ENCODE measurements at places on chromosomes 7 and 10. TPM values are rescaled to one million over a fixed set of nuclear protein-coding genes. Genes with fewer than 3 reads are reported as not detected.

Gene HOXA6
- not detected for total RNA-seq

Gene PLCE1
- total RNA-seq = 0.05 TPM

Gene SLC26A3
- not detected for total RNA-seq

Gene TRIM50
- total RNA-seq = not detected

Gene FOXK1
- 60.9 TPM for total RNA-seq

Gene OR2A1
- not detected for total RNA-seq

Gene NAT16
- total RNA-seq = not detected

Gene RPEL1
- total RNA-seq = not detected

Gene IDI2
- total RNA-seq = not detected

Gene SLK
- 25.4 TPM for total RNA-seq

Gene WDFY4
- 10.1 TPM for total RNA-seq

Gene SLC18A3
- not detected for total RNA-seq

Gene NPFFR1
- not detected for total RNA-seq

DNA sequence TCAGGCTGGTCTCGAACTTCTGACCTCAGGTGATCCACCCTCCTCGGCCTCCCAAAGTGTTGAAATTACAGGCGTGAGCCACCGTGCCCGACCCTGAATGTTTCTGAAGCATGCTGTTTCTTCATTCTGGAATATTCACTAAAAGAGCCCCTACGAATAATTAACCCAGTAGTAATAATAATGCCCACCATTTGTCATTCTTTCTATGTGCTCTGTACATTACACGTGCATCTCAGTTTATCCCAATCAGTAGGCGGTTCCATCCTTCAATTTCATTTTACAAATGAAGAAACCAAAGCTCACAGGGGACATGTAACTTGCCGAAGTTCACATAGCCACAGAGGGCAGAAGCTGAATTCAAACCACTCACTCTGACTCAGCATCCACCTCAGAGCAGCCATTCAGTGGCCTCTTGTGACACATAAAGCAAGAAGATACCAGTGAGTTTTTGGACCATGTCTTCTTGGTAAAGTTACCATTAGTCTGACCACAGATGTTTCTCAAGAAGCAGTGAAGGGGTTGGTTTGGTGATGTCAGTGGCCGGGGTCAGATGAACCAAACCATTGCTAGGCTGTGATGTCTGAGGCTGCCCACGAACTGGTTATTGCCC lies 71.9 kb upstream of the DUSP5 start:
- DNase-seq = no peak

- DNase-seq = no peak
These were observed 15.9 kb downstream of the COL1A2 start for GRCh38 chr7:94410413-94411187.

GRCh38 chr10:79014796-79015195 lies 54.0 kb upstream of the ZMIZ1 start:
- DNase-seq = no peak

- no peak for DNase-seq
These were observed 867.9 kb downstream of the NRG3 start for GRCh38 chr10:82742898-82743297.

- no peak for DNase-seq
These were observed 131.8 kb upstream of the UNC5B start for GRCh38 chr10:71080381-71081228.

DNA sequence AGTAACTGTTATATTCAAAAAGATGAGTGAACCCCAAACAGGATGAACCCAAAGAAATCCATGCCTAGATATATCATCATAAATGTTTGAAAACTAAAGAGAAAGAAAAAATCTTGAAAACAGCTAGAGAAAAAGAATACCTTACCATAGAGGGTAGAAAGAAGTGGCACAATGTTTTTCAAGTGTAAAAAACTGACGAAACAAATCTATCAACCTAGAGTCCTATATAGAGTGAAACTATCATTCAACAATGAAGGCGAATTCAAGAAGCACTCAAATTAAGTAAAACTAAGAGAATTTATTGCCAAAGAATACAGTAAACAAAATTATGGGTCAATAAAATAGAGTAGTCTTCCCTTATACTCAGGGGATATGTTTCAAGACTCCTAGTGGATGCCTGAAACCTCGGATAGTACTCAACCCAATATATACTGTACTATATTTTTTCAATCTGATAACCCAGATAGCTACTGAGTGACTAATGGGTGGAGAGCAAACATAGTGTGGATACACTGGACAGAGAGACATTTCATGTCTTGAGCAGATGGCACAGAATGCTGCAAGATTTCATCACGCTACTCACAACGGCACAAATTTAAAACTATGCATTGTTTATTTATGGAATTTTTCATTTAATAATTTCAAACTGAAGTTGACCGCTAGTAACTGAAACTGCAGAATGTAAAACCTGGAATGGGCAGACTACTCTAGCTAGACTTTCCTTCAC lies 52.6 kb upstream of the TMEM106B start:
- no peak for DNase-seq

GRCh38 chr7:88689821-88690220 lies 69.7 kb upstream of the ZNF804B start:
- DNase-seq = no peak

DNA sequence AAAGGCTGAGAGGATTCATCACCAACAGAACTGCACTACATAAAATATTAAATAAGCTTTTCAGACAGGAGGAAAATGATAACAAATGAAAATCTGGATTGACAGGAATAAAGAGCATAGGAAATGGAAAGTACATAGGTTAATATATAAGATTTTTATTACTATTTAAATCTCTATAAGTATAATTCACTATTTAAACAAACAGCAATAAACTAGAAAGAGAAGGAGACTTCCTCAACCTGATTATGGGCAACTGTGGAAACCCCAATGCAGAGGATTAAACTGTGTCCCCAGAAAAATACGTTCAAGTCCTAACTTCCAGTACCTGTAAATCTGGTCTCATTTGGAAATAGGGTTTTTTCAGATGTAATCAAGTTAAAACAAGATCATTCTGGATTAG lies 14.8 kb upstream of the ASL start:
- DNase-seq = no peak

GRCh38 chr7:145313551-145313950 lies 477.7 kb upstream of the TPK1 start:
- no peak for DNase-seq

- DNase-seq = no peak
These were observed 77.5 kb upstream of the CACUL1 start for GRCh38 chr10:118832241-118832651.

DNA sequence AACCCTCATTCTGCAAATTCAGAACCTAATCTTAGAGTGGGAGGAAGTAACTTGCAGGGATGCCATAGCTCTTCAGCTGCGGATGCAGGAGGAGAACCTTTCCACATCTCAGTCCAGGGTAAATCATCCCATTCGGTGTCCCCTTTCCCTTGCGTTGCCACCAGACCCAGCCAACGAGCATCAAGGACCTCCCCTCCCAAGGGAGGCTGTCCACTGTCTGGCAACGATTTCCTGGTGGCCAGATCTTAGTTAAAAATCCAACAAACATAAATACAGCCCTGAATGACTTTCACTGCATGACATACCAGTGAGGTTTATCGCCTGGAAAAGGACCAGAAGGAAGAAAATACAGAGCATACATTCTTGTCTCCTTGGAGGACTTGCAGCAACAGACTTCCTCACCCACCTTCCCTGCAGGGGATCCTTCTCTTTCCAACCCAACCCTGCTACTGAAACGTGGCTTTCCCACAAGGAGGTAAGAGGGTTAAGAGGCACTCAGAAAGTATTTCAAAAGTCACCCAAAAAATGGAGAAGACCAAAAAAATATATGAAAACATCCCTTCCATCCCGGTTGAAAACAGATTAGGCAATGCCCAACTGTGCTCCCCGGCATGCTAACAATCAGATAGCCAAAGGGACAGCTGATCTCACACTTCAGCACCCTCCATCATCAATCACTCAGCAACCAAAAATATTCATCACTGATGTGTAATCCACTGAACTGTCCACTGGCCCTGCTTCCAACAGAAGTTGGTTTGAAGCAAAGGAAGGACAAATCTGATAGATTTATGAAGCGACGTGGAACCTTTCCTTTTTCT lies 206.6 kb downstream of the TNS3 start:
- no peak for DNase-seq

- no peak for DNase-seq
These were observed 21.6 kb downstream of the DNTT start for GRCh38 chr10:96325719-96326373.

- DNase-seq = no peak
These were observed 12.8 kb upstream of the AKAP9 start for GRCh38 chr7:91927912-91928311.

- DNase-seq = no peak
These were observed 283.6 kb downstream of the ADRA2A start for GRCh38 chr10:111360260-111360925.

DNA sequence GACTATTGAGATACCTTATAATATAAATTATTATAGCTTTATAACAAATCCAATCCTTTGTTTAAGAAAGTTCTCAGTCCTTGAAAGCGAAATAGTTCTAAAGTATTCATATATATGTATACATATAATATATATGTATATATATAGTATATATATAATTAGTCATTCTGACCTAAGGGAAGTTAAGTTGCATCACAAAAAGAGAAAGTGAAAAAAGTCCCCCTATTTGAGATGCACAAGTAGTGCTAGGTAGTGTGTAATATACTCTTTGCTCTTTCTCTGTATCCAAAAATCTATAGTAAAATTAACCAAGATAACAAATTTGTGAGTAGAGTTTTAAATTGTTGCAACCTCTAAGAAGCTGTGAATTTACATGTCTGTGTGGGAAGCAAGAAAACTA lies 13.3 kb upstream of the IFIT1B start:
- no peak for DNase-seq

DNA sequence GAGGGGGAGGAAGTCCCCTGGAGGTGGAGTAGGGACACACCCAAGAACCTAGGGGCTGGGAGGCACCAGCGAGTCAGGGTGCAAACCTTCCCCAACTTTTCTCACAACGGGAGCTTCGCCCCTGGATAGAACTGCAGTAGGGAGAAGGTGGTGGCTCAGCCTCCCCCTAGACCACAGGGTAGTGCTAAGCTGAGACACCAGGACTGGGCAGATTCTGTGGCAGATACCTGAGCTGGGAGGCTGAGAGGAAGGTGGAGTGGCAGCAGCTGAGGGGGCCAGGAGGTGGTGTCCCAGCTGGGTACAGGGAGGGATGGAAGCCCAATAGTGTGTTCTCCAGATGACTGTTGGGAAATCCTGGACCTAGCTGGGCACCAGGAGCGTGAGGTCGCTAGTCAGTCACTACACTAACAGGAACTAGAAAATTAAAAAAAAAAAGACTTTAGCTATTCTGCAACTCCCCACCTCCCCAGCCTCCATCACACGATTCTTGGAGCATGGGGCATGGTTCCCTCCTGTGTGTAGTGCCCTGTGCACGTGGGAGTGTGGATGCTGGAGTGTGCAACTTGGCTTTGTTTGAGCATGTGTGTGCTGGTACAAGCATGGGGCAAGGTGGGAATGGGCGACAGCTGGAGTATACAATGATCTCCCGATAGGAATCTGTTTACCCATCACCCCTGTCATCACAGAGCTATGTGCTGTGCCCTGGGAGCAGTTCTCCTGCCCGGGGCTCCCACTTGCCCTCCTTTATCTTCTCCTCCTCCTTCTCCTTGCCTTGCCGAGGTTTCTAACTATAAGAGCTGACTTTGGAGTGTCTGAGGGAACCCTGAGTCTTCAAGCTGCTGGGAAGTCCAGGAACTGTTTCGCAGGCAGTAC lies 8.8 kb upstream of the TRPV6 start:
- no peak for DNase-seq

DNA sequence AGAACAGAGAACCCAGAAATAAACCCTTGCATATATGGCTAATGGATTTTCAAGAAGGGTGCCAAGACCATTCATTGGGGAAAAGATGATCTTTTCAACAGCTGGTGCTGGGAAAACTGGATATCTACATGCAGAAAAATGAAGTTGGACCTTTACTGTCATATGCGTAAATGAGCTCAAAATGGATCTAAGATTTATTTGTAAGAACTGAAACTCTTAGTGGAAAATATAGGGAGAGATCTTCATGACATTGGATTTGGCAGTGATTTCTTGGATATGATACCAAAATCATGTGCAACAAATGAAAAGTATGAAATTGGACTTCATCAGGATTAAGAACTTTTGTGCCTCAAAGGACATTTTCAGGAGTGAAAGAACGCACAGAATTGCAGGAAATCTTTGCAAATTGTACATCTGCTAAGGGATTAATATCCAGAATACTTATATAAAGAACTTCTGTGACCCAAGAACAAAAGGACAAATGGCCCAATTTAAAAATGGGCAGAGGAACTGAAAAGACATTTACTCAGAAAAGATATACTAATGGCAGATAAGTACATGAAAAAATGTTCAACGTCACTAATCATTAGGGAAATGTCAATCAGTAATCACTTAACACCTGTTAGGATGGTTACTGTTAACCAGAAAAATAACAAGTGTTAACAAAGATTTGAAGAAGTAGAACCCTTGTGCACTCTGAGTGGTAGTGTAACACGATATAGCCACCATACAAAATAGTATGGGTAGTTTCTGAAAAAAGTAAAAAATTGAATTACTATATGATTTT lies 6.1 kb downstream of the DBF4 start:
- DNase-seq = no peak

GRCh38 chr7:11779864-11780674 lies 51.9 kb downstream of the THSD7A start:
- no peak for DNase-seq

DNA sequence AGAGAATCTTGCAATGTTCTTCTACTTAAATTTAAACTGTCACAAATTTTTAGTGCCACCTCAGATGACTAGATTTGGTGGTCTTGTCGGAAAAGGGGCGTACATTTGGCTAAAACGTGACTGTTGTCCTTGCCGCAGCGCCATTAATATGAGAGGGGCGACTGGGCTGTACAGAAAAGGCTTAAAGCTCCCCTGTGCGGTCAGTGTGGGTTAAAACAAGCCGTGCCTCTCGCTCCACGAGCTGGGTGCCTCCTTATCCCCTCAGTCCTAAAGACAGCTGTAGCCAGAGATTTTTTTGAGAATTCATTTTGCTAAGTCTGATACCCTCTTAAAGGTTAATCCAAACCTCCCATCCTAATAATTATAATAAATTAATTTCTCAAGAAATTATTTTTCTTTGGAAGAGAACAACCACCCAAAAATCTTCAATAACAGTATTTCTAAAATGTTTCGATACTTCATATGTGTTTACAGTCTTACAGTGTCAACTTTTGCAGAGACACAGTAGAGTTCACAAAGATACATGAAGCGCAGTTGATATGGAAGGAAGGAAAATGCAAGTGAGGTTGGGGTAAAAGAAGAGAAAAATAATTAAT lies 68.6 kb downstream of the C7orf25 start:
- no peak for DNase-seq

DNA sequence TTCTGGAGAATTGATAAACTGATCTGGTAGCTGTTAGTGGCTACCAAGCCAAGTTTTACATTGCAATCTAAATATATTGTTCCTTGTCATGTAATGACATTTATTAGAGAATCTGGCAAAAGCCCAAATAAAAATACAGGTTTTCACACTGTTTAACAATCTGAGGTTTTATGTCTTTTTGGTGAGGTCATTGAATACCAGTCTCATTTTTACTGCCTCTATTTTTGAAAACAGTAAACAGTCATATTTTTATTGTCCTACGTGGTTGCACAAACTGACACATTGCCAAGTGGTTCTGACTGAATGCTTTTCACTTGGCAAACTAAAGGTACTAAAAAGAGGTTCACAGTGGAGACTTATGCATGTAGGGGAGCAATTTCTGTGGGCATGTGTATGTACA lies 157.5 kb downstream of the PRKG1 start:
- DNase-seq = no peak
